ENCODE measurements at places on chromosomes 1 and 21.

GRCh38 chr1:29332204-29332603 lies 95.9 kb downstream of the PTPRU start:
- DNase-seq = peak; percentile 44

- no peak for DNase-seq
Observed at GRCh38 chr1:10940451-10940804, 72.0 kb upstream of the TARDBP start.

DNA sequence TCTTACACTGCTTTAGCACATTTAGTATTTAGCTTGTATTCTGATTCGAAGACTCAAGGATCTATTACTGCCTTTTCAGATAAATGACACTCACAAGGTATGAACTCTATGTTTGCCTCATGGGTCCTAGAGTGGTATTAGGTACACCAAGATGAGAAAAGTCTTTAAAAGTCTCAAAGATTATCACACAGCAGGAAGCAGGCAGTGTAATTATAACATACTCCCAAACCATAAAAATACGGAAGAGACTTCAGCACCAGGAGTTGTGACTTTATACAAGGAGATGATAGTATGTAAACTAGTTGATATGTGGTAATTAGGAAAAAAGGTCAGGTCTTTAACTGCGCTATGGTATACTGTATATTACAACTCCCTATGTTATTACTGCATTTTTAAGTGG lies 11.2 kb upstream of the RCSD1 start:
- no peak for DNase-seq

DNA sequence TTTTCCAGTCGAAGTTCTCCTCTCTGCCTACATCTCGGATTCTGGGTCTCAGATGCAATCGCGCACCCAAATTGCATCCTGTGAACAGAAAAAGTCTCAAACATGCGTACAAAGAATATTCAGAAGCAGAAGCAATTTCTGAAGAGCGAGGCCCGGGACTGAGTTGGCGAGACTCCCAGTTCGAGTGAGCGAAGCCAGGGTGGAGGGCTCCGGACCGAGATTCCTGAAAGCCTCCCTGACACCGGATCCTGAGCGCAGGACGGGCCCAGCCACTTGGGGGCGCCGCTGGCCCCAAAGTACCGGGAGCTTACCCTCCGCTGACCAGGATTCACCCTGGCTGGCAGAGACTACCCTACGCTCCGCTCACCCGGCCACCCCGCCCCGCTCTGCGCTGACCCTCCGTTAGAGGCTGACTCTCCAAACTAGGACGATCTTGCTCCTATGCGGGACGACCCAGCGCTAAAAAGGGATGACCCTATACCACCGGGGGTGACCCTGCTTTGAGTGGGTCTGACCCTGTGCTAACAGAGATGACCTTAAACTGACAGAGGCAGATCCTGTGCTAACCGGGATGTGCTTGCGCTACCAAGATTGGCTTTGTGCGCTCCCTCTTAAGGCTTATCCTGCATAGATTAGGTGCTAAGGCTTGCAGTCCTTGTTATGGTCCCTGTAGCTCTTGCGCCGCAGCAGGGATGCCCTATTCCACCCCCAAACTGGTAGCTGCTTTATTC lies 12.1 kb downstream of the FOXD2 start:
- peak; percentile 94 for DNase-seq

DNA sequence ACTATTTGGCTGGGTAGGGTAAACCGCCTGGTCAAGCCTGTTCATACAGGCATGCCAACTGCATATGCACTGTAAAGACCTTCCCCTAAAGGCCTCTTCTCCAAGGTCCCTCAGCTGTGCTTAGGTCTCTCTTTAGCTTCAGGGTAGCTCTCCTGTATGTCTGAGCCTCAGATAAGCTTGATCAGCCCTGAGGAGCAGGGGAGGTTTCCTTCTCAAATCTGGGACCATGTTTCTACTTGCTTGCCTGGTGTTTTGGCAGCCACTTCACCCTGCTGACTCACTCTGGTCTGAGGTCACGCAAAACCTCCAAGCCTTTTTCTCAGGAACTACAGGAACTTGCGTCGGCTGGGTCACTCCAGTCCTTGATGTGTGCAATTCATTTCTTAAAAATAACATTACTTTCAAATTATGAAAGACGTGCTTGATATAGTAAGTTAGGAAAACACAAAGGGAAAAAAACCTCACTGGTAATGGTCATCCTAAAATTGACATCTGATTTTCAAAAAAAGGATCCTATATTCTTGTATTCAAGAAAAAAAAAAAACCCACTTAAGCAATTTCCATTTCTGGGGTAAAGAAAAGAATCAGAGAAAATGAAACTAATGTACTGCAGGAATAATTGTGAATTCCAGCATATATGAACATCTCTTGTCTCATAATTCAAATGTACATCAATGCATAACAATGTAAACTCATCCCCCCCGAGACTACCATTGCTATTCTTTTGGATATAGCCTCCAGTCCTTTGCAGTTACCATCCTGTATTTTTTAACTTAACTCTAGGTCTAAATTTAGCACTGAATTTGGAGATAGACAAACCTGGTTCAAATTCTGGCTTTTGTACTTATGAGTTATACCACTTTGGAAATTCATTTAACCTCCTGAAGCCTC lies 24.8 kb upstream of the RNF19B start:
- DNase-seq = no peak

- no peak for DNase-seq
Observed at GRCh38 chr21:29033871-29034270, 9.4 kb downstream of the USP16 start.

- DNase-seq = no peak
Observed at GRCh38 chr1:25658791-25659431, 42.3 kb downstream of the MAN1C1 start.

DNA sequence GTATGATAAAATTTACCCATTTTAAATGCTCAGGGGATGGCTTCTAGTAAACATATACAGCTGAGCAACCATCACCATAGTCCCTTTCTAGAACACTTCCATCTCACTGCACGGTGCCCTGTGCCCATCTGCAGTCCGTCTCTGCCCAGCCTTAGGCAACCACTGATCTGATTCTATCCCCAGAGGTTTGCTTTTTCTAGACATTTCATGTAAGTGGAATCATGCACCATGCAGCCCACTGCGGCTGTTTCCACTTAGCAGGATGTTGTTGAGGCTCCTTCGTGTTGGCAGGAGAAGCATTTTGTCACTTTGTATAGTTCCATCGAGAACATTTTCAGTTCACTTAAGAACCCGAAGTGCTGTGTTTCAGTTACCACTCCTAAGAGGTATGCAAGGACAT lies 27.8 kb upstream of the VAMP3 start:
- DNase-seq = no peak

GRCh38 chr1:156796340-156797097 lies 20.1 kb downstream of the SH2D2A start:
- no peak for DNase-seq

DNA sequence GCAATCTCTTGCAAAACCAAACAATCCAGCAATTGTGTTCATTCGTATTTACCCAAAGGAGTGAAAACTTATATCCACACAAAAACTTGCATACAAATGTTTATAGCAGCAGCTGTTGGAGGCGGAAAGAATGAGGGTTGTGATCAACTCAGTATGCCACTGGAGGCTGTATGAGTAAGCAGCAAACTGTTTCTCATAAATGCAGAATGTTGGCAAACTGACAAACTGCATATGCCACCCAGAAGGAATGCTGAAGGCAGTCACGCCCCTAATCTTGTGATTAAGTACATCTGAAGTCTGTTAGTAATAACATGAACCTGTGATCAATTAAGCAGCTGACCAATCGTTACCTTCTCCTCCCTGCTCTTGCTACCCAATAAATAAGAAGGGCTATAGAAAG lies 60.5 kb upstream of the CR2 start:
- no peak for DNase-seq

DNA sequence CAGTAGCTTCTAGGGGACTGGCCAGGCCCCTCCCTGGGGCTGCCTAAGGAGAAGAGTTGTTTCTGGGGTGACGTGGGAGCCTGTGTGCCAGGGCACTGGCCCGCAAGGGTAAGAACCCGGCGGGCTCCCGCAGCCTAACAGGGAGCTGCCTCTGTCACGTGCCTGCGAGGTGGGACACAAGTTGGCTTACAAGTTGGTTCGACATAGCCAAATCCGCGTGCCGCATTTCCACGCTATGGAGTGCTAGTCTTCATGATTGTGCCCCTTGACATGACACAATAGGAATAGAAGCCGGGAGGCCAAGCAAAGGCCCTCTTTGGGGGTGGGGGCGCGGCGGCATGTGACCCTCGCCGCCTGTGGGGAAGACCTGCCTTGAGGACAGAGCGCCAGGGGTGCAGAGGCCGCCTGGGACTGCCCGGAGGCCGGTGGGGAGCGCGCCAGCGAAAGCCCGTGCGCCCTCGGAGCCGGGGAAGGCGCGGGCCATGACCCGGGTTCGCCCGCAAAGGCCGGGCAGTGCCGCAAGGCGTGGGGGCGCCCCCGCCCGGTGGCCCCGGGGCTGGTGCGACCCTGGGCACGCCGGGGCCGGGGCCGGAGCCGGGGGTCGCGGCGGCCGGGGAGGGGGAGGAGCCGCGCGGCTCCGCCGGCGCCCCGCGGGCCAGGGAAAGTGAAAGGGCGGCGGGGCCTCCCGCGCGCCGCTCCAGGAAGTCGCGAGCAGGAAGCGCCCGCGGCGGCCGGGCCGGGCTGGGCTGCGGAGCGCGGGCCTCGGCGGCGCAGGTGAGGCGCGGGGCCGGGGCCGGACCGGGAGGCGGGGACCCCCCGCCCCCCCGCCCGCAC lies at the start of gene SLC37A1:
SLC37A1 (plus strand) TSS at position 702 of the 834 bp plus-strand sequence. CDS start 4,603 bp downstream, outside the sequence.
- no peak for DNase-seq

DNA sequence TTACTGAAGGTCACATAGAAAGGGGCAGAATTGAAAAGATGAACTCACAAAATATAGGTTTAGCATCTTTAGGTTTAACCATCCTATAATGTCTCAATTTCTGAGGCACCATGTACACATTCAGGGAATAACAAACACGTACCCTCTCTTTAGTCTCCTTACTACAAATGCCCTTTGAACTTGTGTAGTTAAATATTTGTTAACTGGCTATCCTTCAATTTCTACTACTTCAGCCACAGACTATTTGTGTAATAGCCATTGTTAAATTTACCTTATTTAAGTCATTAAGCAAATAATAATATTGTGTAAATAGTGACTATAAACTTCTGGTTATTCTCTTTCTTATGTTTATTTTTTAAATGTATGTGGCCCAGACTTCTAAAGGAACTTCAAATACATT lies 600.5 kb downstream of the KCNT2 start:
- peak; percentile 8 for DNase-seq

GRCh38 chr1:212153635-212154034 lies 118.1 kb downstream of the DTL start:
- no peak for DNase-seq

GRCh38 chr1:20370698-20371097 lies 80.0 kb downstream of the VWA5B1 start:
- no peak for DNase-seq

- DNase-seq = no peak
Observed at GRCh38 chr21:36204980-36205379, 48.4 kb downstream of the DOP1B start.

GRCh38 chr1:163706915-163707314 lies 385.2 kb downstream of the NUF2 start:
- no peak for DNase-seq
